Stimulated activated CD8-positive, alpha-beta memory T cell treated with anti-CD3 and anti-CD28 coated beads, Interleukin-15, amount 100 ng/mL, for 48 hours (primary cell): ENCODE measurements at places on chromosomes 2 and 18.

DNA sequence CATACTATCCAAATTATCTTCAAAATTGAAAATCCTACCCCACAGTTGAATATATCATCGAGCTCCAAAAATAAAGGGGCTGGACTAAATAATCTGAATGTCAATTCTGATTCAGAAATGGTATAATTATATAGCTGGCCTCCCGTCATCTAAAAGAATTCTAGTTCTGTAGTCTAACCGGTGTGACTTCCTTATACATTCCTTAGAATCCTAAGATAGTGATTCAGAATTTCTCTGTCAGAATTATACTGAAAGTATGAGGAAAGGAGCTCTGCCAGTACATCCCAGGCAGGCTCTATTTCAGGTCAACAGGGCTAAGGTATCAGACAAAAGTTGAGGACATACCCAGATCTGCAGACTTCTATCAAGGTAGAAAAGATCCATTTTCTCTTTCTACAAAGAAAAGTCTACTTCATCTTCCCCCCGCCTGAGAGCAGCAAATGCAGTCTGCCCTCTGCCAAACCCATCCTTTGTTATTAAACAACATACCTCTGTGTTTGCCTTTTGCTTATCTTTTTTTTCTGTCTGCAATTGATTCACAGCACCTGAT lies 128.5 kb downstream of the METTL4 start:
- DNase-seq: no peak

DNA sequence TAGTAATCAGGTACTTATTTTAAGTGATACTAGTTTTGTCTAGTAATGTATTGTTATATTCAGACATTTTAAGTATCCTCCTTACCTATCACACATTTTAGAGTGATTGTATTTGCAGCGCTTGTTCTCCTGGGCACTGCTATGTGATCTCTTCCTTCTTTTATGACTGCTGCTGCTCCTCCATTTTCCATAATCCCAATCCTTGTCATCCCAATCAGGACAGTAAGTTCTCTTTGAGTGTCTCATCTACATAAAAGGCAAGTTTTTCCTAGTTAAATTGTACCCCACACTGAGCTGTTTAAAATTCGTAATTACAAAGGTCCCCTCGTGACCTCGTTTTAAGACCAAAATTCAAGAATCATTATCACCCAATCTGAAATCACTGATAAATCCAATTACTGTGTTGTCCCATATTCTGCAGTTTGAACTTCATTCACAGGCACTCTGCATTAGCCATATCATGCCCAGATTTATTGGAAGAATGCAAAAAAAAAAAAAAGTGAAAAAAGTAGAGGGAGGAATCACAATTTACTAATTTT lies 2.8 kb downstream of the CLK1 start:
- no peak for DNase-seq

GRCh38 chr2:127740665-127741288 lies 39.5 kb downstream of the SFT2D3 start:
- DNase-seq: no peak

DNA sequence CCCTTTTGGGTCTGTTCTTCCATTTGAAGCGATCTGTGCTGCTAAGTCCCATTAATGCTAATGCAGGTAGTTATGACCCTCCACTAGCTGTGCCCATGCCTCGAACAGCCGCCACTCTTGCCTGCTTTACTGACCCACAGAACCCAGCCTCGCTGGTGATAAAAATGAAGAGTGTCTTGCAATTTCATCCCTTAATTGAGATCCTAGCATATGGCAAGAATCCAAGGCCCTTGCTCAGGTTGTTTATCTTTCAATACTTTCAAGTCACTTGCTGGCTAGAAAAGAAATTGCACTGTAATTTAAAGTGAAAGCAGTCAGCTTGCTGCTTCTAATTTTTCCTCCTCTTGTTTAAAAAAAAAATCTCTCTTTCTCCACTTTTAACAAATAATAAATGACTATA lies 73.6 kb downstream of the ZNF521 start:
- no peak for DNase-seq
